ENCODE measurements at places on chromosomes 6 and 20.

GRCh38 chr6:37579444-37580067, 79.9 kb upstream of the CCDC167 start:
- no peak for DNase-seq

DNA sequence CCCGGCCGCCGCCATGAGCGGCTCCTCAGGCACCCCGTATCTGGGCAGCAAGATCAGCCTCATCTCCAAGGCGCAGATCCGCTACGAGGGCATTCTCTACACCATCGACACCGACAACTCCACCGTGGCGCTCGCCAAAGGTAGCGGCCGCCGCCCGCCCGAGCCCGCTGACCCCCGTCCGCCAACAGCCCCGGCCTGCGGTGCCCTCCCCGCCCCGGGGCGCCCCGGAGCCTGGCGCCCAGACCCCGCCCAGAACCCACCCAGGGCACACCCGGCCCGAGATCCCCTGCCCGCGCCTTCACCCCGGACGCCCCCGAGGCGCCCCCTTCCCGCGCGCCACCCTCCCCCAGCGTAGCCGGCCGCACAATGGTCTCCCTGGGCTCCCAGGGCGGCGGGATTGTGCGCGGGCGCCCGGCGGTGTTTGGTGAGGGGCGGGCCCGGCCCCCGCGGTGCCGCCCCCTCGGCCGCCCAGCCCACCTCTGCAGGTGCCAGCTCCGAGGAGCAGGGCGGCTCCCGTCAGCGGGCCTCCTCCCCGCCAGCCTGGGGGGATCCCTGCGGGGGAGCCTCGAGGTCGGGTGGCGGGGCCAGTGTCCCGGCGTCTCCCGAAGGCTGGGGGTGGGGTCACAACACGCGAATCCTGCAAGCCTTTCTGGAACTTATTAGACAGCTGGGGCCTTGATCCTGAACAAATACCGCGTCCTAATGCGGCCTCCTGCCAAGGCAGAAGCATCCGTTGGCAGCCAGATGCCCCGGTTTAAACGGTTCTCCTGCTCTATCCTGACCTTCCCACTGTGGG, 577 bp downstream of the LSM14B start:
- no peak for DNase-seq

GRCh38 chr6:123598011-123598410, 38.7 kb downstream of the TRDN start:
- DNase-seq, result no peak

DNA sequence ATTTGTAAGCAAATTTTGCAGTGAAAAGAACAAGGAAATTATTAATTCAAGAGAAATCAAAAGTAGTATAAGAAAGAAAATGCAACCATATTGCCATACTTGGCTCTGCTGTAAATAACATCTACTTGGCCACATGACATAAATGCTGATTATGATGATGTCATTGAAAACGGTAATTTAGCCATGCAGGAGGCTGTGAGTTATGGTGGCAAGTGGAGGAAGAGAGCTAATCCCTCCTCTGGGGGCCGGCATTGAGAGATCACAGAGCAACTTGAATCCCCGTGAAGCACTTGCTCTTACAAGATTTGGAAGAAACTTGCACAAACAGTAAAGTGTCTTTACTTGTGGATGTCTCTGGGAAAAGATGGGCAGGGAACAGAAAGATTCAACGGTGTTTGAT, 456.6 kb downstream of the PREX1 start:
- DNase-seq, result no peak

GRCh38 chr20:56952258-56953047, 314.0 kb downstream of the BMP7 start:
- DNase-seq, result no peak

GRCh38 chr6:20722455-20722854, 188.2 kb downstream of the CDKAL1 start:
- DNase-seq, result no peak

- no peak for DNase-seq
Observed at GRCh38 chr20:61682114-61682995, 383.3 kb downstream of the TAF4 start.

All from GM04504 (cell line).